ENCODE measurements at places on chromosomes 3 and 15.

GRCh38 chr3:55013145-55013925 lies 85.5 kb upstream of the LRTM1 start:
- DNase-seq: no peak

DNA sequence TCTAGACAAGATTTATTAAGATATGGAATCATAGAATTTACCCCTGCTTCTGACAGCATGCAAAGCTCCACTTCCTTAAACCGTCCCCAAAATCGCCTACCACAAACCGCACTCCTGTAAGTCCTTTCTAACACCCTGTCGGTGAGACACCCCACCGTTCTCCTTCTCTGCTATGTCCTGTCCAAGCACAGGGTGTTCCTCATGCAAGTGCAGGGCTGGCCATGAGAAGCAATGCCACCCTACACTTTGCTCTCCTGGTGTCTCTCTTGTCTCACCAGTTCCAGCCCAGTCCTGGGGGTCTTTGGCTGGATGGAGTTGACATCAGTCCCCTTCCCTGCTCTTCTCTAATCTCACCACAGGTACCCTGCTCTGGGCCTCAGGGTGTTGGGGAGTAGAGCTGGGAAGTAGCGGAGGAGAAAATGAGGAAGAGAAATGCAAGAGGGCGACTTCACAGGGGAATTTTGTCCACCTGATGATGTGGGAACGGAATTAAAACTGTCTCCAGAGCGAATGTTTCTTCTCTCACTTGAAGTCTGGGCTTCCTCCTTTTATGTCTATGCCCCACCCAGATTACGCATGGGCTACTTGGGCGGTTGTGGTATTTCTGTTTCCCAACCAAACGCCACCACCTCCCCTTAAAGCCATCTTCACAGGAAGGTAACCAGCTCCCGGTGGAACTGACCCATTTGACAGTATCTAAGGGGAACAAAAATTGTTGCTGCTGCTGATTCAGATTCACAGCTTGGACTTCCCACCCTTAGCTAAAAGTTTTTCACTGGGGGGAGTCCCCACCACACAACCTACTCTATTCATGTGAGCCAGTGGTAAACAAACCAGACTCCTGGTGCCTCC lies 49.9 kb downstream of the CASR start:
- DNase-seq: no peak

DNA sequence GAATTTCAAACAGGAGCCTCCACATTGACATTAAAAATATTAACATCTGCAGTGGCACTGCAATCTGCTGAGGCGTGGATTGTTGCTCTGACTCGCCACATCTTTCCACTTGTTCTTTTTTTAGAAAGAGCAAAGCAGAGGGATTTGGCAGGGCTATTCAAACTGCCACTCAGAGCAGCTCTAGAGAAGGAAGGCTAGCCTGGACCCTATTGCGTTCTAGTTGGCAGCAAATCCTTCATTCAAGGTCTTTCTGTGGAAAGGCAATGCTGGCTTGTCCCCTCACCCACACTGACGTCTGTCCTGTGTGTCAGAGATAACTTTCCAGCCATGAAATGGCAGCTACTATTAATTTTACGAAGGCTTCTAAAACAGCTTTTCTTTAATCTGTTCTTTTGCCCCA lies 483.2 kb upstream of the SGO1 start:
- no peak for DNase-seq

DNA sequence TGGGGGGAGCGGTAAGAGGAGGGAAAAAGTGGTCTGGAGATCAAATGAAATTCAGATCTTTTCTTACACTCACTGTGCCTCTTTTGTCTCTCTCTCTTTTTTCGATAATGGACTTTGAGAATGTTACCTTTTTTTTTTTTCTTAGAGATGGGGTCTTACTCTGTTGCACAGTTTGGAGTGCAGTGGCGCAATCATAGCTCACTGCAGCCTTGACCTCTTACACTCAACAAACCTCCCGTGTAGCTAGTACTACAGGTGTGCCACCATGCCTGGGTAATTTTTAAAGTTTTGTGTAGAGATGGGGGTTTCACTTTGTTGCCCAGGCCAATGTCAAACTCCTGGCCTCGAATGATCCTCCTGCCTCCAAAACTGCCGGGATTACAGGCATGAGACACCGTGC lies 15.6 kb downstream of the ABHD5 start:
- DNase-seq: no peak

GRCh38 chr3:78495301-78495700 lies 1272.5 kb downstream of the ROBO1 start:
- DNase-seq: no peak

DNA sequence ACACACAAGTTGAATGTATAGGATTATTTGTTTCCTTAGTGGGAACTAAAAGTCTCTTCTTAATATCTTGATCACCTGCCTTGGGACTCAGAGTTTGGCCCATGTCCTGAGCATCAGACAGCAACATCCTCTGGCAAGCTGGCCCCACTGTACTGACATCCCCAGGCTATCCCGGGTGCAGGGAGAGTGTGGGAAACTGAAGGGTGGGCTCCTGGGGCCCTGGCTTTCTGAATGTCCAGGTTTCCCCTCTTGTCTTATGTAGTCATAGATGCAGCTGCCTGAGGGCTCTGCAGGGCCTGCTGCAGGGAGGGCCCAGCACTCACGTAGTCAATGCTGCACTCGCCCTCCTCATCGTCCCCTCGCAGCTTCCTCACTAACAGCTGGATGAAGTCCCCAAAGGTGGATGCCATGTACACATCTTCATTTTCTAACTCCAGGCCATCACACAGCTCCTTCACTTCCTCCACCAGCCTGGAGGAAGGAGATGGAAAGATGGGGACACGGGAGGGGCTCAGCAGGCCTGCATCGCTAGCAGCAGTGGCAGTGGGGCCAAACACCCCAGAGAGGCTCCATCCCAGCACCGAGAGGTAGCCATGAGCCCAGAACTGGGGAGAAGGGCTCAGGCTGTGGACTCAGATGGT lies 42.8 kb downstream of the ALDH1L1 start:
- DNase-seq: no peak

- no peak for DNase-seq
Measured at GRCh38 chr3:69747511-69748258, 8.4 kb downstream of the MITF start.

DNA sequence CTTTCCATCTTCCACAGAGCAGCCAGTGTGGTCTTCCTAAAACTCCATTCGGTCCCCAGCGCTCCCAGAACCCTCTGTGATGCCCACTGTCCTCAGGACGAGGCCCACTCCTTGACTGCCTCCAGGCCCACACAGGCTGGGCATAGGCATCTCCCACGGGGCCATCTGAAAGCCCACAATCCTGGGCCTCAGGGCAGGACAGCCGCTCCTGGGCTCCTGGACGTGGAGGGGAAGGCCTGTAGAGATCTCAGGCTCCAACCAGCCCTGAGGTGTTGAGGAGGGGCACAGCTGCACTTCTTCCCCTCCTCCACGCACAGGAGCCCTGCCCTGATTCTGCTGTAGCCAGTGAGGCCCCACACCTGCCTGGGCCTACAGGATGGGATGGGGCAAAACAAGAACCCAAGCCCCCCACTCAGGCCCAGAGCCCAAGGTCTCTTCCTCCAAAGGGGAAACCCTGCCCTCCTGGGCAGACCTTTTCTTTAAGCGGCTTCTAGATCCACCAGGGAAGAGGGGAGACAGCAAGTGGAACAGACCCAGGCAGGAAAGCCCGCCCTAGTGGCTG lies 25.9 kb downstream of the SHISA5 start:
- DNase-seq: no peak

DNA sequence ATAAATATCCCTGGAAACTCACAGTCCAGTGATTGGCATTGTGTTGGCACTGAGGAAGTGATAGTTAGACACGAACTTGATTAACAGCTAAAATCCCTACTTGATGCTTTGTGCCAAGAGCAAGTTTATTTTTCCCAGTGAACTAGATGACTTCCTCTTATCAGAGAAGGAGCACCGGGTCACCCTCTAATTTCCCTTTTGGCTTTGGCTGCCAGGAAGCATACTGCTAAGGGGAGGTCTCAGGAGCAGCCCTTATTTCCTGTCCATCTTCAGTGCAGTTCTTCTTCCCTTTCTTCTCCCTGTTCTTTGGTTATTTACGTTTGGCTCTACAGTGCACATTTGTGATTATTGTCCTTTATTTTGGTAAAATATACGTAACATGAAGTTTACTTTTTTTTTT lies 13.0 kb downstream of the FBLN2 start:
- no peak for DNase-seq

DNA sequence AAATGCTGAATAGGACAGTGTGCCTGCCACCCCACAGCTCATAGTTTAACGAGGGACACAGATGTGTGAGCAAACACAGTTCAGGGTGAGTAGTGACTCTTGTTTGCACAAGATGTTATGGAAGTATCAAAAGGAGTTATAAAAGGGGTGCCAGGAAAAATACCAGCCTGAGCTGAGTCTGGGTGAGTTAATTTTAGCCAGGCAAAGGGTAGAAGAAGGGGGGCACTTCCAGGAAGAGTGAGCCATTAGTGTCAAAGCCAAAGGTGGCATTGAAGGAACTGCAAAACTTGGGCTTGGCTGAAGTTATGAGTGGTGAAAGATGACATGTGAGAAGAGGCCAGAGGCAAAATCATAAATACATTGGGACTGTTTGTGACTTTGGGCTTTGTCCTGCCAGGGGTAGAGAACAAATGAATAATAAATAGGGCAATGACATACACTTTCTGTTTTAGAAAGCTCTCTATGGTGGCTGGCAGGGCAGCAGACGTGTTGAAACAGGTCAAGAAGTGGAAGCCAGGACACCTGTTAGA lies 1.9 kb upstream of the SPPL2A start:
- no peak for DNase-seq

DNA sequence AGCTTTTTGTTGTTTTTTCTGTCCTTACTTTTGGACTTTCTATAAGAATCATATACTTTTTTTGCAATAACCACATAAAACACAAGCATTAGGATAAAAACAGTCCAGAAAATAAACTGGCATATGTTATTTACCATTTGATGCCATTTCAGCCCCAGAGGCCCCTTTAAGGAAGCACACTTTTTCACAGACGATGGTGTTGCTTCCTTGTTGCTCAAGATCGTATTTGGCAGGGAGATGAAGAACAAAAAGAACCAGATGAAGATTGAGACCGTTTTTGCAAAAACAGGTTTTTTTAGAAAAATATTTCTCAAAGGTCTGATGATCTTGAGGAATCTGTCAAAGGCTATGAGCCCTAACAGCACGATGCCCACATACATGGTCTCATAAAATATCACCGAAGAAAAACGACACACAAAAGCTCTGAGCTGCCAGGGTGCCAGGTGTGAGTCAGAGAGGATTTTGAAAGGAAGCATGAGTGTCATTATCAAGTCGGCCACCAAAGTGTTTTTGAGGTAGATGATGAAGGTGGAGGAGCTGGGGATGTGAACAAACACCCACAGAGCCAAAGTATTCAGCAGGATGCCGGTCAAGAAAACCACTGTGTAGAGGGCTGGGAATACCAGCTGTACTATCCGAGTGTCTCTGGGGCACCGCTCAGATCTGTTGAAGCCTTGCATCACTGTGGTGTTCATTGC lies 902 bp downstream of the P2RY13 start:
- DNase-seq: no peak

- DNase-seq: no peak
Measured at GRCh38 chr15:75606711-75607699, 18.5 kb downstream of the SNUPN start.

DNA sequence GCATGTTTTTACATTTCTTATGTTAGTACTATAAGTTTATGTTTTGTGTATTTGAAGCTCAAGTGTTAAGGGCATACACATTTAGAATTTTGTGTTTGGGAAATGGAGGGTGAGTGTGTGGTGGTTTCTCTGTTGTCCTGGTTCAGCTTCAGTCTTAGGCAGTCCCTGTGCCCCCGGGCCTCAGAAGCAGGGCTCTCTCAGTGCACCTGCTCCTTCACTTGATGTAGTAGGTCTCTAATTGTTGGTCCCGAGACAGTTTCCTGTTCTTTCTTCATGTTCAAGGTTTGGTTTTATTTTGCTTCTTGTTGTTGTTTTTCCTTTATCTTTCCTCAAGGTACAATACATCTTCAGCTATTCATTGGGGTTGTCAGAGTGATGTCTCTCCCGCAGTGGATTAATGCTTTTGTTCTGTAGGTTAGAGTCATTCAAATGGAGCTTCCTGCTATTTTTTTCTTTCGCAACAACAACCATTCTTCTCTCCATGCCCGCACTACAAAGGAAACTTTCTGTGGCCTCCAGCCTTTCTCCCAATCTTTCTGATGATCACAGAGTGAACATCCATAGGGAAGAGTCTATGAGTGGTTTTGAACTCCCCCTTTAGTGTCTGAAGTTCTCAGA lies 177.8 kb upstream of the GOLGA6L4 start:
- DNase-seq: no peak

DNA sequence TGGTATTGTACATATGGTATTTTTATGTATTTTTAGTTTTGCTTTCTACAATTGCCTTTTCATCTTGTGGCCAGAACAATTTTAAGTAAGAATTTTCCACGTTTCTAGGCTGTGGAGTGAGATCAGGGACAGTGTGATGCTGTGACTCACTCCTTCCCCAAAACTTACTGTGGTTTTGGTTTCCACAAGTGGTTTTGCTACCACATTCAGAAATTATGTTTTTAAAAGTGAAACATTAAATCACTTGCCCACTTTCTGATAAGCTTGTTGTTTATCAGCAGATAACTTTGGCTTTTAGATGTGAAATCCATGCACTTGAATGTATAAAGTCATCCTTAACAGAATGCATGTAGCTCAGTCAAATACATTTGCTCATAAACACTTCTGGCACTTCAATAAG lies 192.2 kb upstream of the THRB start:
- no peak for DNase-seq

GRCh38 chr3:125278155-125278554 lies 65.6 kb upstream of the SLC12A8 start:
- no peak for DNase-seq

- DNase-seq: no peak
Measured at GRCh38 chr3:16932877-16933276, 48.1 kb downstream of the PLCL2 start.

GRCh38 chr3:184335661-184336546 lies 1.5 kb upstream of the FAM131A start:
- DNase-seq: peak; percentile 80

DNA sequence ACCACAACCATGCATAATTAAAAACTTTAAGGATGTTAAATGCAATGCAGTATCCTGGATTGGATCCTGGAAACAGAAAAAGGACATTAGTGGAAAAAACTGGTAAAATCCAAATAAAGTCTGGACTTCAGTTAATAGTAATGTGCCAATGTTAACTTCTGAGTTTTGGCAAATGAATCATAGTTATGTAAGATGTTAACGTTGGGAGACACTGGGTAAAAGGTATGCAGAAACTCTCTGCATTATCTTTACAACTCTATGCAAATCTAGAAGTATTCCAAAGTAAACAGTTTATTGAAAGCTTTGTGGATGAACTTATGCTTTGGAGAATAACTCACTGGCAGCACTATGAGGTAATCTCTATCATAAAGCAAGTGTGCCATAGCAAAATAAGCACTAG lies 357.4 kb downstream of the RORA start:
- DNase-seq: no peak

All from activated T-cell treated with anti-CD3 and anti-CD28 coated beads for 1 hour (primary cell).